ENCODE measurements at places on chromosomes 11 and 22.

- no peak for DNase-seq
These were observed 624.4 kb downstream of the BRD1 start for GRCh38 chr22:49203091-49203858.

- no peak for DNase-seq
These were observed 66.8 kb downstream of the LARGE1 start for GRCh38 chr22:33853200-33854097.

GRCh38 chr22:27144321-27144720, 486.9 kb downstream of the MIAT start:
- DNase-seq, result no peak

- no peak for DNase-seq
These were observed 946.0 kb downstream of the FAM181B start for GRCh38 chr11:81787584-81788049.

DNA sequence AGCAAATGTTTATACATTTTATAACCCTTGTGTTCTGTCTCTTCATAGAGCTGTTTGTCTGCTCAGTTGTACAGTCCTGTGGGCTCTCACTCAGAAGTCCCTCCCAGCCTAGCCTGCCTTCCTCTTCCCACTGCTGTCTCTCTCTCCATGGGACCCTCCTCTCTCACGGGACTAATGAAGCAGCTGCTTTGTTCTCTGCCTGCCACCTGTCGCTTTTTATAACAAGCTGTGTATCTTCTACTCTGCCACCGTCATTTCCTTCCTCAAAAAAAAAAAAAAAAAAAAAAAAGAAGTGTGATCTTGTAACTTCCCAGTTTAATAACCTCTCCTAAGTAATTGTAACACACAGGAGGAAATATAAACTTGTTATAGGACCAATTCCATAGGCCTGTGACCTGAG, 92.2 kb upstream of the ALKBH3 start:
- no peak for DNase-seq

GRCh38 chr11:124762105-124762623, at the start of gene ESAM:
Gene ESAM (minus strand): TSS chr11:124762290. CDS start chr11:124762154, 136 bp downstream.
- DNase-seq, result no peak

DNA sequence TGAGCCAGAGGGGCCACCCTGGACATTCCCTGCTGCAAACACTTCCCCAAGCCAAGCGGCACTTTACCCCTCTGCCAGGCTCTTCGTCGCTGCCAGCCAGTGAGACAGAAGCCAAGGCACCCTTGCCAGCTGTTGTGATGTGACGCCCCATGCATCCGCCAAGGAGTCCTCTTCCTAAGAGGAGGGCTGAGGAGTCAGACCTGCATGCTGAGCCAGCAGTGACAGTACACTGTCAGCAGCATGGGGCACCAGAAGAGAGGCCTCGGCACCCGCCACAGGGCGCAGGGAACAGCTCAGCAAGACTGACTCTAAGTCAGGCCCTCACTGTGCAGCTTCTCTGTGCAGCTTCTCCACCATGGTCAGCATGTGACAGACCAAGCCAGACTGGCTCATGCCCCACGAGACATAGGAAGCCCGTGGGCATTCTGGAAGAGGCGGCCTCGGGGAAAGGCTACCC, 26.4 kb downstream of the VPS37C start:
- DNase-seq, result no peak

DNA sequence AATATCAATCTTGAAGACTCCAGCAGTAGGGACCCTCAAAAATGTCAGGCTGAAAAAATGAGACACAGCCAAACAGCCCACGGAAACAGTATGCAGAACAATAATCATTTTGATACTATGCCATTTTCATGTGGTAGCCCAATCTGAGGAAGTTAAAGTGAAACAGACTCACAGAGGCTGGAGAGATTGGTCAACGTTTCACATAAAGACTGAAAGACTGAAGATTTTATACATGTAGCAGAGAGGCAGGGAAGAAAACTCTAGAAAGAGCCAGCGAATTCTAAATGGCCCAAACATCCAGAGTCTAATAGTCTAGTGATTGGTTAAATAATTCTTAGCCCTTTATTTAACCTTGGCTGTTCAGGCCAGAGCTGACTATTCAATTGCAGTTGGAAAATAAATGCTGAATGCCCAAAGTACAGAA, 49.4 kb downstream of the MAML2 start:
- no peak for DNase-seq

- no peak for DNase-seq
These were observed 33.7 kb upstream of the PITPNB start for GRCh38 chr22:27952779-27953178.

GRCh38 chr11:18309691-18310090, 12.2 kb downstream of the HPS5 start:
- no peak for DNase-seq

DNA sequence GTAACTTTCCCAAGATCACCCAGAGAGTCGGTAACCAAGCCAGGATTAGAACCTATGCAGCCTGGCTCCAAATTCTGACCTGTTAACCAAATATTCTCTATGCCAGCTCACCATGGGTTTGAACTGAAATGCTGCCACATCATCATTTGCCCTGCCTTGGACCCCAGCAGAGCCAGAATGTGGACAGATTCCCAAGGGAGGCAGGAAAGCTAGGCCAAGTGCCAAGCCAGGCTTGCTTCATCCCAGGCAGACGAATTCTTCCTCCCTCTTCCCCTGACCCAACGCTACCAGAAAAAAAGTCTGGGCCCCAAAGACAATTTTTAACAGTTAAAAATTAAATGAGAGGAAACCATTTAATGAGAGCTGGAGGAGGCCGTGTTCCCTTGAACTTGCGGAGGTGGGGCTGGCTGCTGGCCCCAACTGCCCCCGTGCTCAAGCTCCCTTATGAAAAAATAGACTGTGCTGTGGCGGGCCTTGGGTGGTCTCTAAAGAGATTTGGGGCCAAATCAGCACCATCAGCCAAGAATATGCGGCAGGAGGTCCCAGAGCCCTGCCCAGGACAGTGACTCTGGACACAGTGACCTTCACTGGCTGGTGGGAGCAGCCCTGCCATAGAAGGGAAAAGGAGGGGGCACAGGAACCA, 184.1 kb upstream of the SYT13 start:
- DNase-seq, result no peak

DNA sequence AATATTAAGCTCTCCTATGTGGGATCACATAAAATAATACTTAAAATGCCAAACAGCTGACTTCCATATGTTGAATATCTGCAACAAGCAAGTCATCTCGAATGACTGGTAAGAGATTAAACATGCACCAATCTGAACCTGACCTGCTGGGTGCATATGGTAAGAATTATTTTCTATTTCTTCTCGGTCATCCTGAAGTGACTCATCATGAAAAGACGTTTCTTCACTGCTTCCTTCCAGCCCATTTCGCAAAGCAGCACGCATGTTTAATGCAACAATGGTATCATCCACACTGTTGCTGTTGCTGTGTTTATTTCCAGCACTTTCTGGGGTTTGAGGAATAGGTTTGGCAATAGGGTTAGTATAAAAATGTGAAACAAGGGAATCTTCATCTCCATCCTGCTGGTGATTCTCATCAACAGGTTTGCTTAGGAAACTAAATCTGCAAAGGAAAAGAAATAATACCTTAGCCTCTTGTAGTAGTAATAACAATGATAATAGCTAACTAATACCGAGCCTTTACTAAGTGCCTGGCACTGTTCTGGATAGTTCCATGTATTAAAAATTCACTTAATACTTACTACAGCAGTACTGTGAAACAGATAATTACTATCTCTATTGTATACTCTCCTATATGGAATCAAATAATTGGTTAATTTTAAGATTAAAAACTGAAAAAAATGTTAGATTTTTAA, 52.0 kb upstream of the CHRNA10 start:
- no peak for DNase-seq

GRCh38 chr11:70490723-70491558, 92.6 kb downstream of the CTTN start:
- DNase-seq, result no peak

Data from D721Med (cell line).